Activated CD4-positive, alpha-beta memory T cell treated with anti-CD3 and anti-CD28 coated beads for 36 hours (primary cell): ENCODE measurements at places on chromosomes 6 and 20. TPM values are rescaled to one million over a fixed set of nuclear protein-coding genes. Genes with fewer than 3 reads are reported as not detected.

Gene EPB41L1
- 0.36 TPM for total RNA-seq

Gene MATN4
- 0.95 TPM for total RNA-seq

Gene HECA
- 76.6 TPM for total RNA-seq

DNA sequence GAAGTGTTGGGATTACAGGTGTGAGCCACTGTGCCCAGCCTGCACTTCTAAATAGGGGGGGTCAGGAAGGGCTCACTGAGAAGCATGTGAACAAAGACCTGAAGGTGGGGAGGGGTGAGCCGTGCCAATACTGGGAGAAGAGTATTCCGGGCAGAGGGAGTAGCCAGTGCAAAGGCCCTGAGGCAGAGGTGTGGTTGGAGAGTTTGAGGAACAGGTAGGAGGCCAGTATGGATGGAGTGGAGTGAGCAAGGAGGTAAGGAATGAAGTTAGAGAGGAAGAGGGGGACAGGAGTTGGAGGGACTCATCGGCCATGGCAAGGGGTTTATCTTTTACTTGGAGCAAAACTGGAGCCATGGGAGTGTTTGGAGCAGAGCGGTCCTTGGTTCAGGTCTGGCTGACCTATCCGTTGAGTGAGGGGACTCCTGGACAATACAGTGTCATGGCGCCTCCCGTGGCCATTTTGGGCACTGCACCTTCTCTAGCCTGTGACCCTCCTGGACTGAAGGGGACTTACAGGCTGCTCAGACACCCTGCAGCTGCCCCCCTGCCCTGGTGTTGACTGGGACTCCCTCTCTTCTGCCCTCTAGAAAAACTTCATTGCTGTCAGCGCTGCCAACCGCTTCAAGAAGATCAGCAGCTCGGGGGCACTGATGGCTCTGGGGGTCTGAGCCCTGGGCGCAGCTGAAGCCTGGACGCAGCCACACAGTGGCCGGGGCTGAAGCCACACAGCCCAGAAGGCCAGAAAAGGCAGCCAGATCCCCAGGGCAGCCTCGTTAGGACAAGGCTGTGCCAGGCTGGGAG lies 12.1 kb downstream of the FOXS1 start:
- H3K4me3 ChIP-seq = no peak overlapping the region
- DNase-seq = peak; percentile 74
- H3K36me3 ChIP-seq = no peaks in the 10 kb centered on the region
- H3K4me1 ChIP-seq = peaks cover 7% of the 10 kb centered on the region

Gene USP49
- 6.1 TPM for total RNA-seq

GRCh38 chr20:47568837-47569410 lies 67.2 kb downstream of the NCOA3 start:
- peaks cover 33% of the 10 kb centered on the region for H3K36me3 ChIP-seq
- H3K27me3 ChIP-seq = no peaks in the 10 kb centered on the region
- peaks cover 59% of the 10 kb centered on the region for H3K4me1 ChIP-seq
- H3K27ac ChIP-seq = peak overlapping the region; percentile 23
- no peak for DNase-seq

Gene RUNX2
- total RNA-seq = 34.9 TPM

DNA sequence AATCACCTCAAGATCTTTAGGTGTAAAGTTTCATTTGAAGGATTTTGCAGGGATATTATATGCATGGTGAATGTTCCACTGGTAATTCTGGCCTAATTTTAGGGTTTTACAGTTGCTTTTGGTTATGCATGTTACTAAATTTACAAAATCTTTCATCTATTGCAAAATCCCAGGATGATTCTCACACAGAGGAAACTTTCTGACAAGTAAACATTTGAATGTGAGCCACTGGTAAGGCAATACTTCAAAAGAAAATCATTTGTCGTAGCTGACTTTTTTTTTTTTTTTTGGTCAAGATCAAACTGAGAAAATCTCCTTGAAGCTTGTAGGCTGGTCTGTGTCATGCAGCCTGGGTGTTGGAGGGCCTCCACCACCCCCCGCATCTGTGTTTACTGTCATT lies 141.9 kb upstream of the EXOC2 start:
- no peaks in the 10 kb centered on the region for H3K4me1 ChIP-seq
- no peak for DNase-seq
- no peak overlapping the region for H3K27ac ChIP-seq
- H3K27me3 ChIP-seq = peaks cover 9% of the 10 kb centered on the region
- peaks cover 2% of the 10 kb centered on the region for H3K36me3 ChIP-seq

Gene DPPA5
- not detected for total RNA-seq

DNA sequence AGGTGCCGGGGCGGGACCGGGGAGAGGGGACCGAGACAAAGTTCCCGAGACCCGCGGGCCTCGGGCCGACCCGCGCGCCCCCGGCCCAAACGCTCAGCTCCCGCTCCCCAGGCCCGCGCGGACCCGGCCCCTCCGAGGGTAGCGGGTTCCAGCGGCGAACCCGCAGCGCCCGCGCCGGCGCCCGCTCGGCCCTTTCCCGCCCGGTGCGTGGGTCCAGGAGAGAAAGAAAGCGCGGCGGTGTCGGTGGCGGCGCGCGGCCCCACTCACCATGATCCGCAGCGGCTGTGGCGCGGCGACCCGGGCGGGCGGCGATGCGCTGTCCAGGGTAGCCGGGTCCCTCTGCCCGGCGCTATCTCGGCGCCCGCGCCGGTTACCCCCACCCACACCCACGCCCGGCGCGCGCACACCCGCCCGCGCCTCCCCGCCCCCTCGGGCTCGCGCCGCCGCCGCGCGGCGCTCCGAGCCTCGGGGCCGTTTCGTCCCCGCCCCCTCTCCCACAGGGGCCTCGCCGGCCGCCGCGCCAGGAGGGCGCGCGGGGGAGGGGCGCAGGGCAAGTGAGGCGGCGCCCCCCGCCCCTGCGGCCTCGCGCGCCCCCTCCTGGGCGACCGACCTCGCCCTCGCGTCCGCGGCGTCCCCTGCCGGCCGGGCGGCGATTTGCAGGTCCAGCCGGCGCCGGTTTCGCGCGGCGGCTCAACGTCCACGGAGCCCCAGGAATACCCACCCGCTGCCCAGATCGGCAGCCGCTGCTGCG lies at the start of gene ELOVL2:
Gene ELOVL2 (minus strand): TSS at position 345 of the 751 bp plus-strand sequence. CDS start 75 bp downstream, at position 270.
- H3K36me3 ChIP-seq = no peaks in the 10 kb centered on the region
- peak within 1 kb of the TSS; percentile 63 for H3K4me3 ChIP-seq
- H3K27me3 ChIP-seq = peaks cover 46% of the 10 kb centered on the region
- DNase-seq = peak; percentile 27
- H3K4me1 ChIP-seq = peaks cover 14% of the 10 kb centered on the region

GRCh38 chr20:43925801-43926200 lies 11.1 kb downstream of the TOX2 start:
- H3K36me3 ChIP-seq = no peaks in the 10 kb centered on the region
- no peak overlapping the region for H3K4me3 ChIP-seq
- DNase-seq = no peak
- no peak overlapping the region for H3K27ac ChIP-seq
- peaks cover 47% of the 10 kb centered on the region for H3K4me1 ChIP-seq

- DNase-seq = no peak
- no peak overlapping the region for H3K4me3 ChIP-seq
- H3K27me3 ChIP-seq = no peaks in the 10 kb centered on the region
Measured at GRCh38 chr6:125277838-125278237, 23.9 kb downstream of the HDDC2 start.

DNA sequence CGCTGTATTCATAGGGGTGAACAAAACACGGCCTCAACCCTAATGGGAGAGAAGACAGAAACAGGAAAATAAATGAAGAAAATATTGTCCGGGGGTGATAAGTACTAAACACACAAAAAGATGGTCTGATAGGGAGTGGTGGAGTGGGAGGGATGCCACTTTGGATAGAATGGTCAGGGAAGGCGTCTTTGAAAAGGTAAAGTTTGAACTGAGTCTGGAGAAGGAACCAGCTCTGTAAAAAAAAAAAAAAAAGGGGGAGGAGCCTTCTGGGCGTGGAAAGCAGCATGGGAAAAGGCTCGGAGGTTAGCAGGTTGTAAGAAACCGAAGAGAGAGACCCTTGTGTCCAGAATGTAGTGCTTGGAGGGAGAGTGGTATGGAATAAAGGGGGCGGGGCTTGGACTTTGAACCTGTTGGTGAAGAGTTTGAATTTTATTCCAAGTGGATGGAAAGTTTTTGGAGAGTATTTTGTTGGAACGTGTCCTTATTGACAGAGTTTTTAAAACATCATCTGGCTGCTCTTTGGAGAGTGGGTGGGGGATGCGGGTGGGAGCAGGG lies 1.8 kb downstream of the CHMP4B start:
- H3K27ac ChIP-seq = peak overlapping the region; percentile 91
- no peak for DNase-seq
- peaks cover 53% of the 10 kb centered on the region for H3K4me1 ChIP-seq
- H3K36me3 ChIP-seq = peaks cover 24% of the 10 kb centered on the region
- H3K4me3 ChIP-seq = peak overlapping the region; percentile 98

- H3K27me3 ChIP-seq = no peaks in the 10 kb centered on the region
- no peak overlapping the region for H3K4me3 ChIP-seq
- H3K27ac ChIP-seq = no peak overlapping the region
- DNase-seq = peak; percentile 68
- H3K36me3 ChIP-seq = no peaks in the 10 kb centered on the region
Measured at GRCh38 chr6:148972481-148972880, 225.7 kb downstream of the UST start.

Gene MAS1
- not detected for total RNA-seq

GRCh38 chr6:157302736-157303135 lies 20.6 kb downstream of the TMEM242 start:
- H3K4me1 ChIP-seq = peaks cover 3% of the 10 kb centered on the region
- peaks cover 4% of the 10 kb centered on the region for H3K36me3 ChIP-seq
- H3K4me3 ChIP-seq = no peak overlapping the region
- H3K27me3 ChIP-seq = no peaks in the 10 kb centered on the region
- H3K27ac ChIP-seq = no peak overlapping the region
- DNase-seq = no peak

DNA sequence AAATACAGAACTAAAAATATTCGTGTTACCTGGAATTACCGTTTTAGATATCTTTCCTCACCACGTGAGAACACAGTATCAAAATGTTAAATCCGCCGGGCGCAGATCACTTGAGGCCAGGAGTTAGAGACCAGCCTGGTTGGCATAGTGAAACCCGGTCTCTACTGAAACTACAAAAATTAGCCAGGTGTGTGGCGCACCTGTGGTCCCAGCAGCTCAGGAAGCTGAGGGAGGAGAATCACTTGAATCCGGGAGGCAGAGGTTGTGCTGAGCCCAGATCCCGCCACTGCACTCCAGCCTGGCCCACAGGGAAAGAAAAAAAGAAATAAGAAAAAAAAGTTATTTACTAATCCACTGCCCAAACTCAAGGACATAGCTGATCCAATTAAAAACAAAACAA lies 4.8 kb upstream of the DDX43 start:
- no peak overlapping the region for H3K27ac ChIP-seq
- DNase-seq = no peak
- H3K27me3 ChIP-seq = no peaks in the 10 kb centered on the region
- peaks cover 17% of the 10 kb centered on the region for H3K4me1 ChIP-seq
- H3K4me3 ChIP-seq = no peak overlapping the region
- no peaks in the 10 kb centered on the region for H3K36me3 ChIP-seq

Gene CALHM6
- total RNA-seq = 3.4 TPM

DNA sequence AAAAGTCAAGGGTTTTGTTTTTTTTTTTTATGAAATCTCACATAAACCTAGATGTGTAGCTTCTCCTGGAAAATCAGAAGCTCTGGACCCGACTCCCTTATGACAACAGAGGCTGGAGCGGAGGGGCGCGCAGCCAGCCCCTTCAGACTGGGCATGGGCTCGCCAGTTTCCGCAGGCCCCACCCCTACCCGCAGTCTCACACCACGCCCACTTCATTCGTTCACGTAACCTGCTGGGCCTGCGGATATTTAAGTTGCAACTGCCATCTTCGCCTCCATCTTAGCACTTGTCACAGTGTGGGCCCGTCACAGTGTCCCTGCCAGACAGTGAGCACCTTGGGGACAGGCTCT lies 111.7 kb upstream of the PTPN1 start:
- H3K36me3 ChIP-seq = no peaks in the 10 kb centered on the region
- no peak overlapping the region for H3K4me3 ChIP-seq
- H3K4me1 ChIP-seq = no peaks in the 10 kb centered on the region
- no peak overlapping the region for H3K27ac ChIP-seq

DNA sequence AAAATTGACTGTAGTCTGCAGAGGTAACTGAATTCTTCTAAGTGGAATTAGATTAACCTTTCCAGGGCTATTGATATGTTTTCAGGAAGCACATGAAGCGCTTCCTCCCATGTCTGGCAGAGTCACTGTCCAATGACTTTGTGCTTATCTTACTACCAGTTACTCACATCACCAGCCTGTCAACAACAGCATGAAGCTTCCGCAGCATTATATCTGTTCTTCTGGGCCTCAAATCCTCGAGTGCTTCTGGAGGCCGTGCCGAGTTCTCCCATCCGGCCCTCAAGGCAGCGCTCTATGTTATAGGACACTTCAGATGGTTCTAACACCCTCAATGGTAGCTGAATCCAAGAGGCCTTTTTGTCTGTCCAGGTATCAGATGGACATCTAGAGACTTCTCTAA lies 33.2 kb downstream of the PSMG4 start:
- no peaks in the 10 kb centered on the region for H3K36me3 ChIP-seq
- DNase-seq = no peak
- H3K4me1 ChIP-seq = no peaks in the 10 kb centered on the region
- no peak overlapping the region for H3K27ac ChIP-seq
- no peak overlapping the region for H3K4me3 ChIP-seq

Gene FAM209B
- 0.63 TPM for total RNA-seq

Gene GTSF1L
- not detected for total RNA-seq

Gene ZGPAT
- 29.9 TPM for total RNA-seq

DNA sequence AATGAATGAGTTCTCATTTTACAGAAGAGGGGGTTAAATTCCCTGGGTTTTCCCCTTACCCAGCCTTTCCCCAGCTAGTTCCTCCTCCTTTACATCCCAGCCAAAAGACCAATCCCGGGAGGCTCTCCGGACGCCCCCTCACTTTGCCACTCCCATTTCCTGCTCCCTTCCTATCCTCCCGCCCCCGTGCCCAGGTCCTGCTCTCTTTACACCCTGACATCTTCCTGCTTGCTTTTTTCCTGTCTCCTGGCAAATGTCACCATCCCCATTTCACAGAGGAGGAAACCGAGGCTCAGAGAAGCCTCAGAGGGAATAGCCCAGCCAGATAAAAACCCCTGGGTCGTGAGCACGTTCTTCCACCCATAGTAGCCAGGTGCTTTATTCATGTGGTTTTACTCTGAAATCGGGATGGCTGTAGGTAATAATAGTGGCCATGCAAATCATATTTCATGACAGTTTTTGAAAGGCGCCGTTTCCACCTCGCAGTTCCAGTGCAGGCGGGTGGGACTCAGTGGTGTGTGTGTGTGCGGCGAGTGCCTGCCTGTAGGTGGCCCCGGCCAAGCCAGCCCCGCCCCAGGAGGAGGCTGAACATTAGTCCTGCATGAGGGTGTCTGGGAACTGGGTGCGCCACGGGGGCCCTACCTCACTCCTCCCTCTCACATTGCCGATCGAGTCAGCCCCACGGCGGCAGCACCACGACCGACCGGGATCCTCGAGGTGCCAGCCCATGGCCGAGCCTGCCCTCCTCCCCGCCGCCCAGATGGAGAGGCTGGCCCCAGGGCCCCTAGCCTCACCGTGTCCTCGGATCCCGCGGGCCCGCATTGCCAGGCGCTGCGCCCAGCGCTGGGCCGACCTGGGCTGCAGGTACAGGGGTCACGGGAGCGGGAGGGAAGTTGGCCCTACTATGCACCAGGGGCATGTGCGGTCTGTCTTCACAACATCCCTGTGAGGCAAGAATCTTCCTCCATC lies at the start of gene ARHGAP40:
Gene ARHGAP40 (plus strand): TSS at position 594 of the 969 bp plus-strand sequence.
- H3K36me3 ChIP-seq = no peaks in the 10 kb centered on the region
- peak within 1 kb of the TSS; percentile 9 for H3K4me3 ChIP-seq
- peaks cover 33% of the 10 kb centered on the region for H3K27me3 ChIP-seq
- H3K4me1 ChIP-seq = peaks cover 7% of the 10 kb centered on the region
- no peak within 1 kb of the TSS for H3K27ac ChIP-seq

Gene MUC22
- not detected for total RNA-seq

Gene OVOL2
- not detected for total RNA-seq

Gene ENPP5
- 0.12 TPM for total RNA-seq

Gene SLC22A3
- total RNA-seq = not detected

Gene PPP1R14C
- 0.21 TPM for total RNA-seq

Gene CRISP2
- not detected for total RNA-seq

Gene CD93
- total RNA-seq = 1.9 TPM
